Activated CD4-positive, alpha-beta T cell treated with anti-CD3 and anti-CD28 coated beads for 36 hours (primary cell): ENCODE measurements at places on chromosomes 3 and 15.

- DNase-seq, result no peak
Measured at GRCh38 chr15:80161468-80162016, 8.7 kb downstream of the FAH start.

GRCh38 chr3:40985195-40985594, 214.1 kb upstream of the CTNNB1 start:
- DNase-seq, result no peak

DNA sequence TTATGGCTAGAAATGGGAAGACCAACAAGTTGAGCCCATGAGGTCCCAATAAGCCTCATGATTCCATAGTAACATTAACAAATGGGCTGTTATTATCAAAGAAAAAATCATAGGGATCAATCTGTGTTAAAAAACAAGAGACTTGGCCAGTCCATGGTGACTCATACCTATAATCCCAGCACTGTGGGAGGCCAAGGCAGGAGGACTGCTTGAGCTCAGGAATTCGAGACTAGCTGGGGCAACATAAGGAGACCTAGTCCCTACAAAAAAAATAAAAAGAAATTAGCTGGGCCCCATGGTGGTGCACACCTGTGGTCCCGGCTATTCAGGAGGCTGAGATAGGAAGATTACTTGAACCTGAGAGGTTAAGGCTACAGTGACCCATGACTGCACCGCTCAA, 124.8 kb downstream of the DMXL2 start:
- no peak for DNase-seq

DNA sequence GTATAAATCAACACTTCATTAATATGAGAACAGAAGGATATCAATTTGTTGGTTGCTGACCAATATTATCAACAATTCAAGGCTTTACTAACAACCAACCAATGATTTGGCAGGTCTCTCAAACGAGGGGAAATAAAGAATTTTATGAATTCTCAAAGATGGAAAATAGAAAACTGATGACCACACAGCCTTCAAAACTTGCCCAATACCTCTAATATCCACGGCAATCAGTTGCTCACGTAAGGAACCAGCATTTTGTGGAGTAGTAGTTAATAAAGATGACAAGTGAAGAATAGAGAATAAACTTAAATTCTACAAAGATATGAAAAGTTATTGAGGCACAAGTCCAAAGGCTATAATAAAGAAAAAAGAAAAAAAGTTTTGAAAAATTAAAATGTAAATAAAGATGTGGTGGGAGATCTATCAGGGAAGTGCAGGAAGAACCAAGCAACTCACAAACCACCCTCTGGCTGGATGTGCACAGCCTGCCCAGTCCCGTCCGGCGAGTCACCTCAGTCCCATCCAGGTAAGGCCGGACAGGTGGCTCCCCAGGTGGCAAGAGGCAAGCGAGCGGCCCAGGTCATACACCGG, 808 bp downstream of the GK5 start:
- DNase-seq, result no peak
